ENCODE measurements at places on chromosomes 6 and 20.
A peak's percentile ranks its signal among the peaks of the same experiment; 100 is the strongest.

GRCh38 chr6:132179955-132180354, 221.3 kb downstream of the MOXD1 start:
- DNase-seq: no peak

GRCh38 chr6:29516108-29516507, 28.4 kb upstream of the MAS1L start:
- no peak for DNase-seq

DNA sequence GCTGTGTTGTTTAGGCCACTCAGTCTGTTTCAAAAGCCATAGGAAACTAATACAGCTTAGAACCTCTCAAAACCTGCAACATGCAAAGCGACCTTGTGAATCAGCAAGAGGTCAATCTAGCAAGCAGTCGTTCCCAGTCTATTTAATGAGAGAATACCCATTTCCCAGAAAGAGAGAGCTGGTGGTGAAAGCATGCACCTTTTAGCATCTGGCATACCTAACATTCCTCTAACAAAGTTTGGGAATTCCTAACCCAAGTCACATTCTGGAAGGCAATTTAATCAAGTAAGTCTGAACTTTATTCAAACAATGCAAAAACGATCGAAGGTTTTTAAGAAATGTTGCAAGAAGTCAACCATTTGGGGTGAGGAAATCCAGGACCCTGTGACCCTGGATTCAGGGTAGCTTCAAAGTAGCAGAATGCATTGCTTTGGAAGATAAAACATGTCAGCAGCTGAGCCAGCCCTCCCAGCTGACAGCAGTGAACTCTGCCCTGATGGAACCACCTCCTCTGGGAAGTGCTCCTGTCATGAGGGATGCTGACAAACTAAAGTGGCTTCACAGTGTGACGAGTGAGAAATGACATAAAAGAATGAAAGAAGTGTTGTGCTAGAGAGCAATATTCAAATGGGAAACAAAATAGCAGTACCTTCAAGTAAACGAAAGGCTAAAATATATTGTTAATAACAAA, 104.8 kb downstream of the GMDS start:
- no peak for DNase-seq

DNA sequence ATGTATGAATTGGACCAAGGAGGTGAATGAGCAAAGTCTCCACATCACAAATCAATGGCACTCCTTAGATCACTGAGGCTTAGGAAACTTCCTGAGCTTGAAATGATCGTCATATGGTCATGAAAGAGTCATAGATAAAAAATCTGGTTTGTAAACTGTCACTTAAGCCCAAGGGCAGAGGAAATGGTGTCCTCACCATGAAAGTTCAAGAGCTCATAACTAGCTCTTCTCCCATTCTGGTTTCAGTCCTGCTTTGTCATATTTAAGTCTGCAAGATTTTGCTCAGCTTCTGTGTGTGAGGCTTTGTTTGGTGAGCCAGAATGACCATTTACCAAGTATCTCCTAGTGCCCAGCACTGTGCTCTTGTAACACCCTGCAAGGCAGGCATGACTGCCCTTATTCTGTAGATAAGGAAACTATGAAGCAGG, 60.5 kb downstream of the GJA10 start:
- DNase-seq: no peak

GRCh38 chr6:118895859-118896258, 1.9 kb downstream of the ASF1A start:
- DNase-seq: no peak

- no peak for DNase-seq
Observed at GRCh38 chr6:167554854-167555253, 230.0 kb downstream of the TTLL2 start.

- no peak for DNase-seq
Observed at GRCh38 chr20:34642009-34642408, 34.9 kb downstream of the PIGU start.

DNA sequence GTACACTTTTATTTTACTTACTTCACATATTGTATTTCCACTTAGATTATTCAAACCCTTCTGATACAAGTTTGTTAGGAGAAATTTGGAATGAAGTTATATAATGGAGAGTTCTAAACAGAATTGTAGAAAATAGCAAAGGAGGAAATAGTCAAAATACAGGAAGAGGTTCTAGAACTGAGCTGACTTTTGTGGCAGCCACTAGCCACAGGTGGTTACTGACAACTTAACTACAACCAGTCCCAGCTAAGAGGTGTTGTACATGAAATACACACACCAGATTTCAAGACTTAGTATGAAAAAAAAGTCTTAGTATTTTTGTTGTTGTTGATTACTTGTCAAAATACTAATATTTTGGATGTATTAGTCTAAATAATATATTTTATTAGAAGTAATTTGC, 727.4 kb upstream of the CITED2 start:
- no peak for DNase-seq

GRCh38 chr6:168239044-168239773, 80.4 kb downstream of the DACT2 start:
- DNase-seq: no peak

- DNase-seq: peak; percentile 6
Observed at GRCh38 chr6:5398530-5398929, 137.2 kb downstream of the FARS2 start.

DNA sequence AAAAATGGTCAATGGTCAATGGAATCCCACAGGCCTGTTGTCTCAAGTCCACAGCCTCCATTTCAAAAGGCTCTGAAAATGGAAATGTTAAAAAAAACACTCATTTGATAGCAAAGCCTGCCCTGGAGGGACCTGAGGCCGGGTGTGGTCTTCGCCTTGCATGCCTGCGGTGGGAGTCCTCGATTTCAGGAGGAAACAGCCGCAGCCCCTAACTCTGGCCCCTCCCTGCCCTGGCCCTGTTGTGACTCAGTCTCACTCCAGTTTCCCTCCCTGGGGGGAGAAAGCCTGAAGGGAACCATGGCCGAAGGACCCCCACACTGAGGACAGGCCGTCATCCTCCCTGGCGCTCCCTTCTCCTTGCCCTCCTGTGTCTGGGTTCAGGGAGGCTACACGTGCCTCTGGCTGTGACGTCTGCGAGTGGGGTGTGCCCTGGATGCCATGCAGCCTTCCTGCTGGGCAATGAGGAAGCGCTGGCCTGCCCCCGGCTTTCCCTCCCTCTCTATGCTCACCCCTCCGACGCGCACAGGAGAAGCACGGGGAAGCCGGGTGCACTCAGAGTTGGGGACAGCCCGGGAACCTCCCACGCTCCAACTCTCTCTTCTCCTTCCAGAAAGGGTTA, 9.2 kb downstream of the BHLHE23 start:
- DNase-seq: no peak

- DNase-seq: no peak
Observed at GRCh38 chr6:5677219-5678000, 329.3 kb downstream of the NRN1 start.

DNA sequence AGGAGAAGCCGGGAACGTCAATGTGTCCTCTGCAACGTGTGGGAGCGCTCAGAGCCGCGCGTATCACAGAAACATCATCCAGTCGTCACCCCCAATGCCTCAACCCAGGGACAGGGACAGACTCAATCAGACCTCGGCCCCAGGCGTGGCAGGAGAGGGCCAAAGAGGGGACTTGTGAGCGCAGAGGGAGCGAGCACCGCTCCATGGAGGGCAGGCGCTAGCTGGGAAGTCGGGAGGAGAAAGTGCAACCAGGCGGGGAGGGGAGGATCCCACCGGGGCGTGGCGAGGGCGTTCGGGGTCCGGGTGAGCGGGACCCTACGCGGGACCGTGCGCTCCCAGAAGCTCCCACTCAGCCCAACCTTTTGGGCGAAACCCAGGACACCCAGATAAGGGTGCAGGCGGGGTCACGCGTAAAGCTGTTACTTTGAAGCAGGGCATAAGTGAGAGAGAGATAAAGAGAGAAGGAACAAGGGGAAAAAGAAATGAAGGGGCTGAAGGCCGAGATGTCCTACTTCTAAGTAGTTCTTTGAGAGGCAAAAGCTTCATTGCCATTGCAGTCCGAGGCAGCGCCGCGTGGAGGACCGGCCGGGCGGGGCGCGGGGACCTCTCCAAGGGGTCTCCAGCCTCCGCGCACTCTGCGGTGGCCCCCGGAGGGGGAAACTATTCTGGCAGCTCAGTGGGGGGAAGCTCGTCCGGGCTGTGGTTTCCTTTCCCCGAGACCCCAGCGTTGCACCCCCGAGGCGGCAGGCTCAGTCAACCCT, 862 bp upstream of the SOBP start:
- DNase-seq: peak; percentile 85

DNA sequence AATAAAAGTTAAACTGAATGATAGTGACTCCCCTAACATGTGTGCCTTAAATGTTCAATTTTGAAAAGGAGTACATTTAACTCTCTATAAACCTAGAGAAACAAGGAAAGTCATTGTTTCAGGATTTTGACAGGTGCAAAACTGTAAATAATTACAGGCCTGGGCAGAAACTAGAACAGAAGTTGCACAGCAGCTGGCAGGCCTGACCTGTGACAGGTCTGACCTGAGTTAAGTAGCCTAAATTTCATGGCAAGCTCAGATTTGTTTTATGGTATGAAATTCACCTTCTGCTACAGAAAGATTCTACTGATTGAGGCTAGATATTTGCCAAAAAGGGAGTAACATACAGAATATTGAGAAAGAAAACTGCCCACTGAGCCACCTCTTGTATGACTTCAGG, 166.1 kb downstream of the CDKAL1 start:
- no peak for DNase-seq

- DNase-seq: no peak
Observed at GRCh38 chr6:2599817-2600216, 150.9 kb downstream of the MYLK4 start.

GRCh38 chr20:38537176-38537575, 43.8 kb upstream of the ADIG start:
- DNase-seq: no peak

GRCh38 chr6:125781314-125781868, 9.4 kb upstream of the NCOA7 start:
- DNase-seq: no peak

GRCh38 chr20:41145821-41146620, 8.7 kb downstream of the PLCG1 start:
- DNase-seq: no peak

GRCh38 chr20:17507531-17507930, 23.6 kb downstream of the BFSP1 start:
- DNase-seq: no peak

DNA sequence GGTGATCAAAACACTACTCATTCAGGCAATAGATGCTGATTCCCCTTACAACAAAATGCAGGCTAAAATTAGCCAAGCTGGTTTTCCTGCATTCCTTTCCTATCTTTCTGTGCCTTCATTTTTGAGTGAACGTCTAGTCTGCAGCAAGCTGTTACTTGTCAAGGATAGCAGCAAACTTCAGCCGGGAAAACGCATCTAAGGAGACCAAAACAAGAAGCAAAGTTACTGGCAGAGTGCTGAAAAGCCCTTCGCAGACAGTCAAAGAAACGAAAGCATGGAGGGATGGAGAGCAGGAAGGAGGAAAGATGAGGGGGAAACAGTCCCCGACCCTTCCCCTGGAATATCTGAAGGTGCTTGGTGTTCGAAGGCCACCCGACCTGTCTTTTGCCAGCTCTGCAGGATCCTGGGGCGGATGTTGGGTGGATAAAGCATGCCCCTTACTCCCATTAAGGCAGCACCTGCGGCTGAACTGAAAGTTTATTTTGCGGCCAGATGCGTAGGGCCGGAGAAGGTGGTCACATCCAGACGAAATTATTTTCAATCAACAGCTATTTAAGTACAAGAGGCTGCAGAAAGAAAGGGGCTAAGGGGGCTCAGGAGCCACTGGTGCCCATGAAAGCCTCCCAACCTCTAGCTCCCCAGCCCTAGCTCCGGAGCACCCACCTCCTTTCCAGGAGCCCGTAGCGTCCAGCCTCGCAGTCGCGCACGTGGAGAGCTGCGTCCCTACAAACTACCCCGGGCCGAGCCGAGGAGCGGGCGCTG, 538 bp downstream of the FERMT1 start:
- DNase-seq: no peak

- DNase-seq: no peak
Observed at GRCh38 chr6:165737396-165737795, 74.4 kb upstream of the PDE10A start.

- DNase-seq: no peak
Observed at GRCh38 chr6:146914489-146915483, 289.4 kb upstream of the STXBP5 start.

DNA sequence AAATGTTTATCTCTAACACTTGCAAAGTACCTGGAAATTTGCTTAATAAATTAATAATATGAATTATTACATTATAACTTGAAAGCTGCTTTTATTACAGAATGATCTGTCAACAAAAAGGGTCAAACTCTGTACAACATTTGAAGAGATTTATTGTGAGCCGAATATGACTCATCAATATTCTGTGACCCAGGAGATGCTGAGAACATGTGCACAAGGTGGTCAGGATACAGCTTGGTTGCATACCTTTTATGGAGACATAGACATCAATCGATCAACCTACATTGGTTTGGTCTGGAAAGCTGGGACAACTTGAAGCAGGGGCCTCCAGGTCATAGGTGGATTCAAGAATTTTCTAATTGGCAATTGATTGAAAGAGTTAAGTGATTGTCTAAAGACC, 79.0 kb downstream of the RNASET2 start:
- DNase-seq: no peak

DNA sequence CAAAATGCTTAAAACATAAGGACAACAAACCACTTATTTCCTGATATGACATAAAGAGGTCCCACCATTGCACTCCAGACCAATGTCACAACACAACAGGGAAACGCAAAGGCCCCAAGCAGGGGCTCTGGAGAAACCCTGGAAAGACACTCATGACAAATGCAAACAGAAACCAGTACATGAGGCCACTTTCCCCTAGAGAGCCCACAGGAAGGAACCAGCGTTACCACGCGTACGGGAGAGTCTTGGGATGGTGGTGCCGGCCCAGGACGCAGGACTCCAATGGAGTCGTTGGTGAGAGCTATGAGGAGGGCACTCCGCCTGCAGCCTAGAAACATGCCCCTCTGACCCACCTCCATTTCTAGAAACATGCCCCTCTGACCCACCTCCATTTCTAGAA, 20.2 kb downstream of the GMEB2 start:
- DNase-seq: no peak

- DNase-seq: no peak
Observed at GRCh38 chr20:55095745-55096400, 620.5 kb downstream of the DOK5 start.

DNA sequence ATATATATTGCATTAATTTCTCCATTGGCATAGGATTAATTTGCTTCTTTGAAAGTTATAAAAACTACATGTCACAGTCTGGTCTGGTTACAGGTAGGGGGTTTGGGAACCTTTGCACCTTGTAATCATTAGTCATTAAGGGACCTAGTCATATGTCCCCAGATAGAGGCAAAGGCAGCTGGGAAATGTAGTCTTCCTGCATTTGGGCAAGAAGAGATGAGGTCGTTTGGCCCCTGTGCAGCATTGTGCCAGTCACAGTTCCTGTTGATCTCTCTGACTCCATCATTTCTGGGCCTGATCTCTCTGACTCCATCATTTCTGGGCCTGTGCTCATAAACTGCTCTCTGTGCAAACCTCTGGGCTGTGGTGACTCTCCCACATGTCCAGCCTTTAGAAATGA, 73.2 kb downstream of the BCKDHB start:
- no peak for DNase-seq
